HCEC 1CT (cell line): ENCODE measurements at places on chromosomes 7 and 10.

DNA sequence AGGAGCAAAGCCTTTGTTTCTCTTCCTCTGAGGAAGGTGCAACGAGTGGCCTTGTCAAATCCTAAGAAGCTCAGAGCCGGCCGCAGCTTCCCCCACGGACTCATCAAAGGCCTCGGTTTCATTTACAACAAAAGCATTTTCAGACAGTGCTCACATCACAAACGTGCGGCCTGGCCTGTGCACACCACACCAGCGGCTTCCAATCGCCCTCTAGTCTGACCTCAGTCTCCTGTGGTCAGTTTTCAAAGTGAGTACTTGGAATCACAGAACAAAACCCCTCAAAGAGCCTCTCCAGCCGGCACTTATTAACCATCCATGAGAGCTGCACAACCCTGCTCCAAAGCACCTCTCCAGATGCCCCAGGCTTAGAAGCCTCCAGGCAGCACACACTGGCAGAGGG is 3.3 kb downstream of the RADIL start:
- no peak for DNase-seq

- no peak for DNase-seq
These were observed 20.4 kb upstream of the KNDC1 start for GRCh38 chr10:133139551-133140065.

GRCh38 chr7:2105917-2106316 is 126.8 kb downstream of the MAD1L1 start:
- DNase-seq = no peak

- DNase-seq = peak; percentile 29
These were observed 12.2 kb upstream of the REPIN1 start for GRCh38 chr7:150356265-150356897.

DNA sequence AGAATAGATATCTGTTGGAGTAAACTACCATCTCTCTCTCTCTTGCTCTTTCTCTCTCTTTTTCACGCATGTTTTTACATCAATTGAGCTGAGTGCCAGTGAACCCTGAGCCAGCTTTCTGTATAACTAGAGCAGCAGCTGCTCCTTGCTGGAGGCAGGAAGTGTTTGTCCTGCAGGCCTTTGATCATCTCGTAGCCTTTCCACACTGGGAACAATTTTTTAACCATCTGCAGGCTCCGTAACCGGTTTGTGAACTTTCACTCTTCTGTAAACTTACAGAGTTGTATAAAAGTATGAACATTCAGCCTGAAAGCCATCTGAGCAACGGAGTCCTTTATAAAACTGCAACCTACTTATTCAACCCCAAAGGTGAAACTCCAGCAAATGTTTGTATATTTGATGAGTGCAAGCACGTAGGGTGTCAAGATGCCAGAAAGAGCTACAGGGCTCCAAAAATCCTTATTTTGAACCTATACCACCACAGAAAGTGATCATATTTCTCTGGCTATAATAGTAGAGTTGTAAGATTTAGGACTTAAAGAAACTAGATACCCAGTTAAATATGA is 162.8 kb upstream of the NFE2L3 start:
- no peak for DNase-seq

DNA sequence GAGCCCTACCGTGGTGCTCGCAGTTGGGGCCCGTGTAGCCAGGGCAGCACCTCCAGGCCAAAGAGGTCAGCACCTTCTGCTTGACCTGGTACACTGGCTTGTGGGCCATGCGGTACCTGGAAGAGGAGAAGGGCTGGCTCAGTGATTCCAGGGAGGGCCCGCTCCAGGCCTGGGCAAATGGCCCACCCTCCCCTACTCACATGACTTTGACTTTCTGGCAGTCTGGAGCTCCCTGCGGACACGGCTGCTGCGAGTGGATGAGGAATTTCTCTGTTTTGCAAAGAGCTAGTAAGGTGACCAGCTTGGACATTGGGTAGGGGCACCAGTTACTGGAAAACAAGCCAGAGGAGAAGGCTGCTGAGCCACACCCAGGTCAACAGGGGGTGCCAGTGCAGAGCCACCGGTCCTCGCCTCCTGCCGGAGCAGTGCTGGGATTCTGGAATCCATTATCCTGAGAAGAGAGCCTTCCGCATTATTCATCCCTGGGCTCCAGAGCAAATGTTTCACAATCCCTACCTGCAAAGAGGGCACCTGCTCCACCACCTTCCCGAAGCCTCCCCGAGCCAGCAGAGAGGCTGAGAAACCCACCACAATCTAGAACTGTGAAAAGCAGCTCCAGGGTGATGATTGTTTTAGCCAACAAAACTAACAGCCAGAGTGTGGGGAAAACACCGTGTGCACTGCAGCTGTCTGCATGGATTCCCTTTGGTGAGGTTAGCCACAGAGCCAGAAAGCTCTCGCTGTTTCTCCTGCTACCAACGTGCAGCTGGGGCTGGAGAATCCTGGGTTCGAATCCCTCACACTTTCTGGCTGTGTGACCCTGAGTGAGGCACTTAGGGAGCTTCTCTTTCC is 11.8 kb downstream of the MMRN2 start:
- DNase-seq = peak; percentile 21

- DNase-seq = no peak
These were observed 1.2 kb upstream of the SLC13A4 start for GRCh38 chr7:135729230-135729629.

- DNase-seq = no peak
These were observed 217.8 kb downstream of the DNAJB6 start for GRCh38 chr7:157554393-157555238.

DNA sequence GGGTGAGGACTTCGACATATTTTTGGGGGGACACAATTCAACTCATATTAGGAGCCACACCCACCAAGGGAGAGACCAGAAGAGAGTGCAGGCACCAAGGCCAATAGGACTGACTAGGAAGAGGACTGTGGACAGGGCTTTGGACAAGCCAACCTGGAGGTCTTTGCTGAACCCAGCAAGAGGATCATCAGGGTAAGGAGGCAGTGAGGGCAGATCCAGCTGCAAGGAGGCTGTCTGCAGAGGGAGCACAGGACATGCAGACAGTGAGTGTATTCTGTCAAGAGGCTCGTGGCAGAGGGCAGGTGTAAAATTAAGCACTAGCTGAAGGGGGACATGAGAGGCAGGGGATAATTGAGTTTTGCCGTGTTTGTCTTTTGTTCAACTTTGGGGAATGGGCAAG is 83.4 kb upstream of the MGMT start:
- DNase-seq = no peak

GRCh38 chr7:15905251-15906040 is 219.0 kb upstream of the MEOX2 start:
- DNase-seq = no peak

DNA sequence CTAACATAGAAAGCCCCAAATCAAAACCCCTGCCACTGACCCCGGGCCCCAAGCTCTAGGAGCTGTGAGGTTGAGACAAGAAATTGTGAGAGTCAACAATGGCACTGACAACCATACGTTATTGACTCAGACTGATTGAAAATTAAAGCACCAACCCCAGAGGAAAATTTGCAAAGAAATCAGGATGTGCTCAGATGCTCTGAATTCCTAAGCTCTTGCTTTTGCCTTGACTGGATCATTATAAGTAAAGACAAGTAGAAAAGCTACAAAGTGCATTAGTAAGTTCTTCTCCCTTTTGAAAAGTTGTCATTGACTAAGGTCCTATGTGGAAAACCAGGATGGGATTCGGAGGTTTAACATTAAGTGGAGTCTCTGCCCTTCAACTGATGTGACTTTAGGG is 130.2 kb downstream of the SAMD9 start:
- no peak for DNase-seq

GRCh38 chr7:147472556-147472955 is 1118.0 kb upstream of the C7orf33 start:
- no peak for DNase-seq

DNA sequence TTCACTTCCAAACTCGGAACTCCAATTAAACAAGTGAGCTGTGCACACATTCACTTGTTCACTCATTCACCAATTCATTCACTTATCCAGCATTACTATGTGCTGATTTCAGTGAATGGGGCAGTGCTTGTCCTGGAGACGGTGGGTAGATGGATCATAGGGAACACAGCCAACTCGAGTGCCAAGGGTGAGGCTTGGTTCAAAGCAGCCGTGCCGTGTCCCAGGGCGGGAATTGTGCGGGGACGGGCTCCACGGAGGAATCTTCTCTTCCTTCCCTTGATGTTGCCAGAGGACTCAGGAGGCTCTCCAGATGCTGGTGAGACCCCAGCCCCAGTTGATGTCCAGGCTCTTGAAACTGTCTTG is 2.9 kb downstream of the SH2D4B start:
- DNase-seq = no peak

GRCh38 chr7:117673839-117674238 is 194.0 kb downstream of the CFTR start:
- peak; percentile 14 for DNase-seq

GRCh38 chr7:25835197-25835596 is 316.8 kb upstream of the NFE2L3 start:
- DNase-seq = peak; percentile 79

- no peak for DNase-seq
These were observed 86.4 kb downstream of the CYP26A1 start for GRCh38 chr10:93160140-93160539.

DNA sequence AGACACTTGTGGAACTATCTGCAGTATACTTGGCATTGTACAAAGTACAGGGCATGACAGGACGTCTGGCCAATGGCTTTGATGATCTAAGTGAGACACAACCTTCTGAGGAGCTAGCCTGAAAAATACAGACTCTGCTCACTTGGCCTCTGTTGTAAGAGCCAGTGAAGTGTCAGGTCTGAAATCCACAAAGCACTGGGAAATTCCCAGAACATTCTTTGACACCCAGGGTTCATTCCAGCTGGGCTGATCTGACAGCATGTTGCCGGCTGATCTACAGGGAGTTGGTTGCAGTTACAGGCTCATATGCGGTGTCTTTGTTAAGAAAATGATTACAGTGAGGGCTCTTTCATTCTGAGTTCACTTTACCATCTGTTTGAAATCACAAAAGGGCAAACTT is 354.6 kb downstream of the PHF14 start:
- DNase-seq = no peak

DNA sequence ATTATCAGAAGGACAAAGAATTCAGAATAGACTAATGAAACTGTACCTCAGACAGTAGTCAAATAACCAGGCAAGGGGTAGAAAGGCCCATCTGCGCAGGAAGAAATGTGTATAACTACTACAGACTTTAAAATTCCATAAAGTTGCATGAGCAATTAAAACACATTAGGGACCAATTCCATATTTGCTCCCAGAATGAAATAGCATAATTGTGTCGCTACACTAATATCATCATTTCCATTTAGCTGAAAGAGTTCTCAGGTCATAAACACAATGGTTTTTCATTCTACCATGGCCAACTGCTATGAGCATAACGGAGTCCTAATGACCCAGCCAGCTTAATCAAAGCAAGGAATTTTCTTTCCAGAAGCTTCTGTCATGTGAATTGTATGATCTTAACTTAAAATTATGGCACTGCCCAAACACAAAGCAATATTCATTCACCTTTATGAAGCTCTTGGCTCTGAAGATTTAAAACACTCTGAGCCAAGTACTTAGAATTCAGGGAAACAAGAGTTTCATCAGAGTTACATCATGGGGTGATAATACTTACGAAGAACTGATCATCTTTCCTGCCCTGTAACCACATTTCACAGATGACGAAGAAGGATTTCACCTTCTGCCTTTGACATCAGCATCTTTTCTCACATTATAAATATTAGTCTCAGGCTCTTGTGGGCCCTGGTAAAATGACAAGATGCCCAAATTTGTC is 98.1 kb upstream of the DOCK1 start:
- no peak for DNase-seq

GRCh38 chr7:114941692-114942091 is 19.8 kb downstream of the MDFIC start:
- no peak for DNase-seq

GRCh38 chr7:3207387-3207902 is 93.6 kb upstream of the SDK1 start:
- DNase-seq = no peak

- DNase-seq = no peak
These were observed 84.5 kb upstream of the ETV1 start for GRCh38 chr7:14073988-14074387.

DNA sequence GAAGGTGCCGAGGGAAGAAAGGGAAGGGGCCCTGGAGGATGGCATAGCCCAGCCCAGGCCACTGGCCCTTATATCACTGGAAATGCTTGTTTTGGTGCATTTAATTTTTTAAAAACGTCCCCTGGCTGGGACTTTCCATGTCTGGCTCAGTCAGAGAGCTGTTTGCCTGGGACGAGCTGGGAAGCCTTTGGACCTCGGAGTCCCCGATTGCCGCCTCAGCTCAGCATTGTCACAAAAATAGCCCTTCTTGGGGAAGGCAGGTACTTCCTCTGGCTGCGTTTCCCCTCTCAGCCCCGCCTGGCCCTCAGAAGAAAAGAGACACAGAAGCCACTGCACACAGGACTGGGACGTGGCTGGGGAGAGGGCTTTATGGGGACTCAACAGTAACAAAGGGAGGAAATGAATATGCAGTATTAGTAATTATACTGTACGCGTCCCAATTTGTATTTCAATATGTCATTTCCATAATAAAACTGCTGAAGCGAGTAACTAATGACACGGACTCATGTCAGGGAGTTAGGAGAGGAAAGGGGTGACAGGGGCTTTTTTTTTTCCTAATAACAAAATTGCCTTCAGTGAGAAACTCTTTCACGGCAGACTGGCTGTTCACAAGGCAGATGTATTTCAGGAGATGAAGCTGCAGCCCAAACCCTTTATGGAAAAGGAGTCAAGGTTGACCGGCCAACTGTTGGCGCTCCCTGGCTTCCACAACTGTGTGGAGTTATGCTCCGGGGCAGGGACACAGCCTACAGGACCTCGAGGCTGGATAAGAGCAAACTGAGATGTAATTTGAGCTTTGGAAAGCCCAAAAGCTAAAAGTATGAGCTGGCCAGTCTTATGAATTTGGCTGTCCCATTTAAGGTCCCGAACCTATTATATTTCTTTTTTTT is 31.0 kb upstream of the MXI1 start:
- no peak for DNase-seq

GRCh38 chr10:105284476-105285215 is 643.6 kb downstream of the SORCS3 start:
- no peak for DNase-seq

DNA sequence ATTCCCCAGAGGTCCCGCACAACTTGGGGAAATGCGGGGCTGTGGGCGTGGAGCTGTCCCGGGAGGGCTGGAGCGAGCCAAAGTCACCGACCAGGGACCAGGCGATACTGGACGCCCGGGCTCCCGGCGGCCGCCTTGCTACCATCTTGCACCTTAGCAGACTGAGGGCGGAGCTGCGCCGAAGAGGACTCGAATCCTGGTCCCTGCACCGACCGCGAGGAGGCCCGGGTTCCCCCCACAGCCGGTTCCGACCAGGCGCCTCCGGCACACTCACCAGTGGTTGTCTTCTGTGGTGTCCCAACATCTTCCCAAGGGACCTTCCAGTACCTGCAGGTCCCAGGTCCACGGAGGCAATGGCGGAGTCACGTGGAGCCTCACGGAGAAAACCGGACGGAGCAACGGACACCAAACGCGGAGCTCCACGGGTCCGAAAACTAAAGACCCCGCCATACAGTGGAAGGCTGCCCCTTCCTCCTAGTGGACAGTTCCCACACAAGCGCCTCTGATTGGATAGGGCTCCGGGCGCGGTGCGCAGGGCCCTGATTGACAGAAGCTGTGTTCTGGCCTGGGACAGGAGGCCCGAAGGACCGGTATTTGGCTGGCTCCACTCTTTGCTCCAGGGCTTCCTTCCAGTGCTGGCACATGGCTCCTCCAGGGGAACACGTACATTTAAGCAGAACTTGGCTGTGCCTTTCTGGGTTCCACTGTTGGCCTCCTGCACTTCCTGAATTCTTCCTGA is 124.6 kb upstream of the ZNF479 start:
- DNase-seq = no peak
